ENCODE measurements at places on chromosomes 6 and 20.

DNA sequence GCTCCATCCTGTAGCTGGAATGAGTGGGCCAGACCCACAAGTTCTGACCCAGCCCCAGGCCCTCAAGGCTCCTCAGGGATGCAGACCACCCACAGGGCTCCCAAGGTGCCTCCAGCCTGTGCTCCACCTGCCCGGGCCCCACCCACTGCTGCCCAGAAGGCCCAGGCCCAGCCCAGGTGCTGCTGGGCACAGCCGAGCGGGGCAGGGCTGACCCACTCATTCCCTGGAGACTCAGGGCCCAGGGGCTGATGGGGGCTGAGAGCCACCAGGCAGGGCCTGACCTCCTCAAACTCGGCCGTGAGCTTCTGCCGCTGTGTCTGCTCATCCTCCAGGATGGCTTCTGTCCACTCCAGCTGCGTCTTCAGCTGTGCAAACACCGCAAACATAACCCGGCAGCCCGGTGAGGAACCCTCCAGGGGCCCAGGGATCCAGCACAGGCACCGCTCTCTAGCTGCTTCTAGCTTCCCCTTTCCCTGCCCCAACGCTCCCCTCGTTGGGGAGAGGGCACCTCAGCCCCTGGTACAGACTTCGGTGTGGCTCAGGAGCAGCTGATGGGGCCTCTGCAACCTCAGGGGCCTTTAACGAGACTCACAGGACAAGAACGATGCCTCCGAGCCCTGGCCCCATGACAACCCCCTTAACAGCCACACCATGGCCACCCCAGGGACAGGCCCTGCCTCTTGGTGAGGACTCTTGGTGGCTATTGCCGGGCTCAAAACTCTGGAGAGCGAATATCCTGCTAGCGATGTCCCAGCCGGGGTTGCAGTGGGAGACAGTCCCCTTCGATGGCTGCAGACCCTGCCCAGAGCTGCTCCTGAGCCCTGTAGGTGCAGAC is 46.0 kb downstream of the DSTN start:
- no peak for DNase-seq

GRCh38 chr6:135819665-135820064 is 31.8 kb upstream of the PDE7B start:
- no peak for DNase-seq

DNA sequence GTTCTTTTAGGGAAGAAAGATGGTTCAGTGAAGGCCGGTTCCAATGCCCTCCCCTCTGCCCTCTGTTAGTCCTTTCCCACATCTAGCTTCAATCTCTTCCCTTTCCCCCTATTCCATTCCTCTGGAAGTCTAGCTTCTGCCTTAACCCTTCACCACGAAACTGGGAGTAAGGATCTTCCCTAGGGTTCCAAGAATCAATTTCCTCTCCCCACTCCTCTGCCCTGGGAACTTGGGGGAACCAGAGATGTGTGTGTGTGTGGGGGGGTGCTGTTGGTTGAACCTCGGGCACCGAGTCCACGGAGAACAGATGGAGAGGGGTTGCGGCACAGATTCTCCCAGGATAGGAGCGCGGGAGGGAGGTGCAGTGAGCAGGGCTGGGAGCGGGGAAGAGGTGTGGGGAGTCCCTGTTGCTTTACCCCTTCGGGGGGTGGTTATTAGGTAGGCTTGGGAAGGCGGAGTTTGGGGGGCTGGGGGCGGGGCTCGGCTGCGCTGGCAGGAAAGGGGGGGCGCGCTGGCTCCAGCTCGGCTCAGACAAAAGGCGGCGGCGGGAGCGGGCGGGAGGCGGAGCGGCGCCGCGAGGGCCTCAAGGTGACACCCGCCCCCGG is at the start of gene TMEM151B:
Gene TMEM151B (plus strand): TSS at position 530 of the 605 bp plus-strand sequence. CDS start 293 bp downstream, outside the sequence.
- no peak for DNase-seq

- DNase-seq: no peak
Measured at GRCh38 chr6:17381424-17382147, 11.8 kb upstream of the CAP2 start.

- no peak for DNase-seq
Measured at GRCh38 chr6:4762294-4762693, 13.9 kb upstream of the CDYL start.

DNA sequence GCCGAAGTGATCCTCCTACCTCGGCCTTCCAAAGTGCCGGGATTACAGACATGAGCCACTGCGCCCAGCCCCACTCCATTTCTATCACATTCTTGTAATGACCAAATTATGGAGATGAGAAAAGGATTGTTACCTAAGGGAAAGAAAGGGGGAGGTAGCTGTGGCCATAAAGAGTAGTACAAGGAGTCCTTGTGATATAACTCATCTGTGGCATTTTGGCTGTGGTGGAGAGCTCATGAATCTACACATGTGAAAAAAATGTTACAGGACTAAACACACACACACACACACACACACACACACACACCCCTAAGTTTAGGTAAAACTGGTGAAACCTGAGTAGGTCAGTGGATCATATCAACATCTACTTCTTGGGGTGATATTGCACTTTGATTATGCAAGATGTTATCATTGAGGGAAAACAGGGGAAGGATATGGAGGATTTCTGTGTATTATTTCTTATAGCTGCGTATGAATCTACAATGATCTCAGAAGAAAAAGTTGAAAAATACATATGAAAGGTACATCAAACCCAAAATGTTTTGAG is 251.5 kb downstream of the TSHZ2 start:
- DNase-seq: no peak

DNA sequence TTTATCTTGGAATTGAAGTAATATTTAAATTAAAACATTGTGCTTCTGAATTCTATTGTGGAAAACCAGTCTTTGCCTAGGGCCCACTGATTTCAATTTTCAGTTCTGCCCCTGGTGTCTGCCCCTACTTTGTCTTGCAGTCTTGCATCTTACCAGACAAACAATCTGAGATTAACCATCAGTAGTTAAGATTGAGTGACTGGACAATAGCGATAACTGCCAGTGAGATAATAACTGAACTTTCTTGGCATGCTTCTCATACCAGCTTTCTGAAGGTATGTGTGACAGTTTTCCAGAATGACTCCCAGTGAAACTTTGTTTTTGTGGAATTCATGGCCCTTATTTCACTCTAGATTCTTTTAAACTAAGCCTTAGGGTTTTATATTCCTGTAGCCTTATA is 53.5 kb downstream of the KCNQ5 start:
- DNase-seq: no peak
